Stimulated activated naive B cell treated with anti-CD40 and anti-IgM and Interleukin-4, amounts not matched to agents 10 μg/mL and 1 μg/mL and 100 μg/mL, for 72 hours (primary cell): ENCODE measurements at places on chromosomes 3 and 15.

DNA sequence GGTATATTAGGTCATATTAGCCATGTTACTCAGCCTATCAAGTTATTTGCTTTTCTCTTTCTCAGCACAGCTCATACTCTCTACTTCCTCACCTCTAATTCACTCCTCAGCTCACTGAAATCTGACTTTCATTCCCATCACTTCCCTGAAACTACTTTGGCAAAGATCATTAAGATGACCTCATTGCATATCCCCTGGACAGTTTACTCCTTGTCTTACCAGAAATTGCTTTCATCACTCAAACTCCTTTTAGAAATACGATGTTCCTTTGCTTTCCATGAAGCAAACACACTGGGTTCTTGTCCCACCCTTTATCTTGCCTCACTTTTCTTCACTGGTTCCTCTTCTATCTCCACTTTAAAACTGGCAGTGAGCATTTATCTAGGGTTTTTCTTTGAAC is 354.4 kb downstream of the TUSC7 start:
- no peaks in the 10 kb centered on the region for H3K4me1 ChIP-seq
- no peaks in the 10 kb centered on the region for H3K27me3 ChIP-seq
- no peaks in the 10 kb centered on the region for H3K36me3 ChIP-seq
- H3K4me3 ChIP-seq: no peak overlapping the region
- H3K27ac ChIP-seq: no peak overlapping the region
- no peak for DNase-seq

DNA sequence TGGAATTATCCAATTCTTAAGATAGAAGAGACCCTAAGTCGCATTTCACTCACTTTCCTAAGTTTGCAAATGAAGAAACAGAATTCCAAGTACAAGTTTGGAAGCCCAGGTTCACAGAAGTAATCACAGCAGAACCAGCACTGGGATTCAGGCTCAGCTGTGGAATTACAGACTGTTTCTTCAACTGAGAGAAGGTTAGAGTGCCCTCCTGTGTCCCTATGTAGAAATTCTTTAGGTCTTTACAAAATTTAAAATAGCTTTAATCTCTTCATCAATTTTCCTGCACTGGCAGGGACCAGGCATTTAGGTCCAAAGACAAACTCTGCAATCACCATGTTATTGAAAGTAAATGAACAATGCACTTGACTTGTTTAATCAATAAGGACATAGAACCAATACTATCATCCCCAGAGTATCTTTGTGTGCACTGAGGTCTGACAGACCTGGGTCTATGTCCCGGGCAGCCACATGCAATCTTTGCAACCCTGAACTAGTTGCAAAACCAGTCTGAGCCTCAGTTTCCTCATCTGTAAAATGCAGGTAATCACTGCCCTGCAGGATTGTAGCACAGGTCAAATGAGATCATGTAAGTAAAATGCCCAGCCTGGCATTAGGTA is 96.3 kb upstream of the ZBED2 start:
- H3K27me3 ChIP-seq: no peaks in the 10 kb centered on the region
- no peaks in the 10 kb centered on the region for H3K36me3 ChIP-seq
- no peak overlapping the region for H3K4me3 ChIP-seq
- H3K4me1 ChIP-seq: peaks cover 35% of the 10 kb centered on the region

GRCh38 chr3:15361494-15362214 is 29.3 kb upstream of the SH3BP5 start:
- peak overlapping the region; percentile 95 for H3K27ac ChIP-seq
- H3K4me3 ChIP-seq: peak overlapping the region; percentile 51
- H3K27me3 ChIP-seq: no peaks in the 10 kb centered on the region
- peaks cover 24% of the 10 kb centered on the region for H3K4me1 ChIP-seq

DNA sequence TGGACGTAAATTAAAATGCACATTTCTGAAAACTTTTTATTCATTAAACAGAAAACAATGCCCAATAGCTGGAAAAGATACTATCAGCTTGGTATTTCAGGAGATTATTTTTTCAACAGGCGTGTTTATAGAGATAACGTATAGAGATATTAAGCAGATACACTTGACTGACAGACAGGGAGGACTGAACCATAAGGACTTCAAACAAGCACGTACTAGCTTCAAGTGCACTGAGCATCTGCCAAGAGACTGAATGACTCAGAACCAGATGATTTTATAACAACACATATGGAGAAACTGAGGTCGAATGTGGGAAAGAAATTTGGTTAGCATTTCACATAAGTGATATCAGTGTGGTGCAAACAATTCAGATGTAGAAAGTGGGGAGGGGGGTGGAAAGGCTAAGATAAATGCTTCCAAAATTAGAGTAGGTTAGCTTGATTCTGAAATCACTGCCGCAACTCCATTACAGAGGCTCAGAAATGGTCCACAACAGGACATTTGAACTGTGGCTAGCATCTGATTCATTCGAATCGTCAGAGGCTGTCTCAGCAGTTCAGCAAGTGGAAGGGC is 103.5 kb downstream of the SEMA6D start:
- H3K27ac ChIP-seq: no peak overlapping the region
- peaks cover 4% of the 10 kb centered on the region for H3K27me3 ChIP-seq
- no peak for DNase-seq
- no peak overlapping the region for H3K4me3 ChIP-seq

- no peak overlapping the region for H3K27ac ChIP-seq
- H3K36me3 ChIP-seq: no peaks in the 10 kb centered on the region
- H3K27me3 ChIP-seq: no peaks in the 10 kb centered on the region
- H3K4me1 ChIP-seq: peaks cover 5% of the 10 kb centered on the region
These were observed 54.9 kb downstream of the TRIM71 start for GRCh38 chr3:32872487-32873382.

- peaks cover 16% of the 10 kb centered on the region for H3K27me3 ChIP-seq
- no peak overlapping the region for H3K27ac ChIP-seq
- DNase-seq: no peak
- H3K4me3 ChIP-seq: peak overlapping the region; percentile 87
- H3K4me1 ChIP-seq: peaks cover 7% of the 10 kb centered on the region
- H3K36me3 ChIP-seq: peaks cover 2% of the 10 kb centered on the region
These were observed 666 bp downstream of the SNX33 start for GRCh38 chr15:75648156-75649000.

GRCh38 chr15:60400944-60401343 is 3.2 kb upstream of the ANXA2 start:
- no peak for DNase-seq
- no peak overlapping the region for H3K4me3 ChIP-seq
- H3K36me3 ChIP-seq: peaks cover 6% of the 10 kb centered on the region
- no peak overlapping the region for H3K27ac ChIP-seq
- no peaks in the 10 kb centered on the region for H3K27me3 ChIP-seq

DNA sequence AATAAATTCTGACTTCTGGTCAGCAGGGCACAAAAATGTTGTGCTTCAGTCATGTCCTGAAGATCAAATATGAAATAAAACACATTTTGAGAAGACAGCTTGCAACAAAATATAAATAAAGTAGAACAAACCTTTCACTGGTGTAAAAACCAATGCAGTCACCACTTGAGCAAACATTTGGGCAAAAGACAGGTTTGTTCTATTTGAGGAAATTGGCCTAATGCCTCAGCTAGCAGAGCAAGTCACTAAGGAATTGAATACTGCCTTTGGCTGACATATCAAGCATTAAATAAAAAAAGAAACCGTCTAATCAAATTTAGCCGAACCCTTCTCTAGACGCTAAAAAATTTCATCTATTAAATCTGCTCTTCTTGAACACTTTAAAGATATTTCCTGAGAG is 475.4 kb upstream of the CNTN3 start:
- DNase-seq: no peak
- no peaks in the 10 kb centered on the region for H3K4me1 ChIP-seq
- H3K27ac ChIP-seq: no peak overlapping the region
- no peaks in the 10 kb centered on the region for H3K27me3 ChIP-seq
- no peaks in the 10 kb centered on the region for H3K36me3 ChIP-seq
- H3K4me3 ChIP-seq: no peak overlapping the region

- DNase-seq: no peak
- H3K4me1 ChIP-seq: no peaks in the 10 kb centered on the region
- no peaks in the 10 kb centered on the region for H3K27me3 ChIP-seq
- H3K4me3 ChIP-seq: no peak overlapping the region
- no peak overlapping the region for H3K27ac ChIP-seq
These were observed 110.1 kb upstream of the SKOR1 start for GRCh38 chr15:67715170-67715569.

- no peaks in the 10 kb centered on the region for H3K4me1 ChIP-seq
- no peak overlapping the region for H3K27ac ChIP-seq
- no peaks in the 10 kb centered on the region for H3K27me3 ChIP-seq
- H3K36me3 ChIP-seq: peaks cover 11% of the 10 kb centered on the region
These were observed 39.4 kb downstream of the BBS4 start for GRCh38 chr15:72725446-72725845.

GRCh38 chr15:48507416-48508065 is 138.0 kb downstream of the FBN1 start:
- no peaks in the 10 kb centered on the region for H3K36me3 ChIP-seq
- no peaks in the 10 kb centered on the region for H3K27me3 ChIP-seq
- H3K4me1 ChIP-seq: peaks cover 6% of the 10 kb centered on the region
- no peak for DNase-seq

DNA sequence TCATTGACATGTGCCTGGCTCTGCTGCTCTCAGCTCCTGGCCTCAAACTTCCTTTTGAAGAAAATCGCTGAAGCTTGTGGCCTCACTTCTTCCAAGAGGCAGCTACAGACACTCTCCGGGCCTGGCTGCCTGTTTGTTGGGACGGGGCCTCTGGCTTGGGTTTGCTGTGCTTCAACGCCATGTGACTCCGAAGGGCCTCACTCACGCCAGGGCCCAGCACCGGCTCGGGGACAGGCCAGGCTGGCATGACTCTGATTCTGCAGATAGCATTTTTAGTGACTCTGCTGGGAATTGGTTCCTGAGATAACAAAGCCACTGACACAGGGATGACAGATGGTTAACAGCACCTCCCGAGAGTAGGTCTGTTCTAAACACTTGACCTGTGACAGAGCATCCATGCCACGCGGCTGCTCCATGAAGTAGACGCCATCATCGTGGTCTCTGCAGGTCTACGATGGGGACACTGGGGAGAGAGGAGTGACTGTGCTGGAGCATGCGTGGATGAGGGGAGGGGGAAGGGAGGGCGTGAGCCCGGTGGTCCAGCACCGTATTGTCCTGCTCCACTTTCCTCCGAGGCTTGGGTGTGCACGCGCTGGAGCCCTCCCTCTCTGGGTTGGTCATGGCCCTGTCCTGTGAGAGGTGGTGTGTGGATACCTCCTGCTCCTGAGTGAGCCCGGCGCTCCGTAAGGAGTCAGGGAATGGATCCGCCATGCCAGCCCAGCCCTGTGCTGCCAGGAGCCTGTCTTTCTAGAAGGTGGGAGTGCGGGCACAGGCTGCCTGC is 133.6 kb downstream of the TJP1 start:
- H3K27ac ChIP-seq: no peak overlapping the region
- no peaks in the 10 kb centered on the region for H3K27me3 ChIP-seq
- DNase-seq: no peak
- H3K36me3 ChIP-seq: no peaks in the 10 kb centered on the region
- no peaks in the 10 kb centered on the region for H3K4me1 ChIP-seq

DNA sequence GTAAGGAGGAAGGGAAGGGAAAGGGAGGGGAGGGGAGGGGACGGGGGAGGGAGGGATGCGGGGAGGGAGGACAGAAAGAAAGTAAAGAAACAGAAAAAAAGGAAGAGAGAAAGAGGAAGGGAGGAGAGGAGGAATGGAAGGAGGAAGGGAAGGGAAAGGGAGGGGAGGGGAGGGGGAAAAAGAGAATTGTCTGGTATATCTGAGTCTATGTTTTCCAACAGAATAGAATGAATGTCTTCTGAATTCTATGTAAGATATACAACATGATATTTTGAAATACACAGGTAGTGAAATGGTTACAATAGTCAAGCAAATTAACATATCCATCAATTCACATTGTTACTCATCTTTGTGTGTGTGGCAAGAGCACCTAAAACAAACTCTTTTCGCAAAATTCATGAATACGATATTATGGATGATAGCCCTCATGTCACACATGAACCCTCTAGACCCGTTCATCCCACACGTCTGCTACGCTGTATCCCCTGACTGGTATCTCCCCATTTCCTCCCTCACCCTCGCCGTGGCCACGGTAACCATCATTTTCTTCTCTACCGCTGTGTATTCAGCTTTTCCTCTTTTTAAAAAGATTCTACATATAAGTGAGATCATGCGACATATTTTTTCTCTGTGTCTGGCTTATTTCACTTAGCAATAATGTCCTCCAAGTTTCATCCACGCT is 168.9 kb downstream of the XXYLT1 start:
- no peak for DNase-seq
- peak overlapping the region; percentile 72 for H3K27ac ChIP-seq
- H3K36me3 ChIP-seq: peaks cover 13% of the 10 kb centered on the region

DNA sequence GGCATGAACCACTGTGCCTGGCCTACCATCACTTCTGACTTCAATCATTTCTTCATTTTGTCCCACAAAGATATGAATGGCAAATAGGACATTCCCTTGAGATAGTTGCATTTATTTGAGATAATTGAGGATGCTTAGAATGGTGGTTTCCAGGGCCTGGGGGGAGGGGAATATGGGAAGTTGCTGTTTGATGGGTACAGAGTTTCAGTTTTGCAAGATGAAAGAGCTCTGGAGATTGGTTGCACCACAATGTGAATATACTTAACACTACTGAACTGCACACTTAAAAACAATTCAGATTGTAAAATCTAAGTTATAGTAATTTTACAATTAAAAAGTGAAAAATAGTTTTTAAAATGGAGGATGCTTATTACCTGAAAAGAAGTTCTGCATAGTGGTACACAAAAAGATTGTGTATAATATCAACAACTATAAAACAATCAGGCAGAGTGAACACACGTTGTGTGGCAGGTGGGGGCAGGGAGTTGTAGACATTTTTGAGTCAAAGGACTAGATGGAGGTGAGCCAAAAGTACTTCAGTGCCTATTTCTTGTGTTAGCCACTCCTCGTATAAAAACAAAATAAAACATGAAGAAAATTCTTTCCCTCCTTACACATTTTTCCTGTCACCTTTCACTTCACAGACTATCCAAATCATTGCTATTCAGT is 18.5 kb upstream of the RIOX2 start:
- no peaks in the 10 kb centered on the region for H3K36me3 ChIP-seq
- no peak overlapping the region for H3K27ac ChIP-seq
- H3K4me1 ChIP-seq: no peaks in the 10 kb centered on the region
- H3K27me3 ChIP-seq: no peaks in the 10 kb centered on the region
- no peak overlapping the region for H3K4me3 ChIP-seq

DNA sequence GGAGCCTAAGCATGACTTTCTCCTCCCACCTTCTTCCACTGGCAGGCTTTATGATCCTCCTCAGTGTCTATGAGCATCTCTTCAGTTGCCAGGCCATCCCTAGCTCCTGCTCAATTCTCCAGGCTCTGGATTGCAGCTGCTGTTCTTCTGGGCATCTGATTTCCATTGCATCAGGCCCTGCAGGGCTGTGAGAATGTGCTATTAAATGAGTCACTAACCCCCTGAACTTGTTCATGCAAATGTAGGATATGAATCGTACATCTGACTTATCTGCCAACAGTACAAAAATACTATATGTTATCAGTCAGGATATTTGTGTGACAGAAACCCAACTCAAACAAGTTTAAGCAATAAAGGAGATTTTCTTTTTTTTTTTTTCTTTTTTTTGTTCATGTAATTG is 11.9 kb downstream of the GPR176 start:
- H3K36me3 ChIP-seq: no peaks in the 10 kb centered on the region
- no peaks in the 10 kb centered on the region for H3K4me1 ChIP-seq
- no peak for DNase-seq
- H3K27ac ChIP-seq: no peak overlapping the region
- no peaks in the 10 kb centered on the region for H3K27me3 ChIP-seq

- peak overlapping the region; percentile 49 for H3K27ac ChIP-seq
- H3K27me3 ChIP-seq: peaks cover under 1% of the 10 kb centered on the region
- no peak for DNase-seq
- peaks cover 53% of the 10 kb centered on the region for H3K36me3 ChIP-seq
- H3K4me1 ChIP-seq: peaks cover 46% of the 10 kb centered on the region
- no peak overlapping the region for H3K4me3 ChIP-seq
These were observed 5.1 kb downstream of the POLG start for GRCh38 chr15:89329329-89330084.

- no peaks in the 10 kb centered on the region for H3K4me1 ChIP-seq
- no peak overlapping the region for H3K4me3 ChIP-seq
- no peak for DNase-seq
- H3K36me3 ChIP-seq: no peaks in the 10 kb centered on the region
- peaks cover 13% of the 10 kb centered on the region for H3K27me3 ChIP-seq
These were observed 25.4 kb upstream of the CHMP2B start for GRCh38 chr3:87201727-87202126.
